Mesenchymal stem cell (in vitro differentiated cells and primary cell): ENCODE measurements at places on chromosomes 3 and 15.
A peak's percentile ranks its signal among the peaks of the same experiment; 100 is the strongest.

DNA sequence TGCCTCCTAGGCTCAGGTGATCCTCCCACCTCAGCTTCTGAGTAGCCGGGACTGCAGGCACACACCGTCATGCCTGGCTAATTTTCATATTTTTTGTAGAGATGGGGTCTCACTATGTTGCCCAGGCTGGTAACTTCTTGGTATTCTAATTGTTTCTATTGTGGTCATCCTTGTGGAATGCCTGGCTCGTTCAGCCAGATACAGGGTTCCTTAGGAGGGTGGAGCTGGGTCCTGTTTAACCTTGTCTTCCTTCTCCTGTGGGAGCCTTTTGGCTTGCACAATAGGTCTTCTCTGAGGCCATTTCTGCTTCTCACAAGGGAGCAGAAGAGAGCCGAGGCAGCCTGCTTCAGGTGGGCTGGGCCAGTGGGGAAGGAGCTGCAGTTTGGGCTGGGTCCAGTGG, 15.7 kb downstream of the PLEKHO2 start:
- peak; percentile 70 for DNase-seq

- peak; percentile 37 for DNase-seq
Measured at GRCh38 chr3:112302881-112303763, 9.1 kb upstream of the SLC9C1 start.

DNA sequence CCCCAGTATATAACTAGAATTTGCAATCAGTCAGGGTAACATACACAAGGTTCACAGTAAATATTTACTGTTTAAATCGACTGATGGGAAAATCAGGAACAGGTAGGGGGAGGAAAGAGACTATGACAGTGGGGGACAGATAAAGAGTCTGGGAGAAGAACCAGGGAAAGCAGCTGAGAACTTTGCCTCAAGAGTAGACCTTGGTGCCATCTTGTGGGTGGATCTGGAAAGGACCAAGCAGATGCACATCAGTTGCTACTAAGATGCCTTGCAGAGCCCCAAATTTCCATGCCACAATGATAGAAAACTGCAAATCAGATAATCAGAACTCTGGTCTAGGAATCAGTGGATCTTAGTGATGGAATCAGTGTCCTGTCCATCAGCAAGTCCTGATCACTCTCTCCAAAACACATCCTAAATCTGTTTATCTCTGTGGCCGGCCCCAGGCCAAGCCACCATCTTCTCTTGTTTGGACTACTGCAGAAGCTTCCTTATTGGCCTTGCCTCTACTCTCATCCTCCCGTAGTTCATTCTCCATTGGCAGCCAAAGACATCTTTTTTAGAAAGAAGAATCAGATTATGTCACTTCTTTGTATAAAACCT, 62.7 kb downstream of the PDE8A start:
- DNase-seq = peak; percentile 80

- peak; percentile 99 for DNase-seq
Measured at GRCh38 chr15:70856884-70857561, 3.1 kb upstream of the LARP6 start.

DNA sequence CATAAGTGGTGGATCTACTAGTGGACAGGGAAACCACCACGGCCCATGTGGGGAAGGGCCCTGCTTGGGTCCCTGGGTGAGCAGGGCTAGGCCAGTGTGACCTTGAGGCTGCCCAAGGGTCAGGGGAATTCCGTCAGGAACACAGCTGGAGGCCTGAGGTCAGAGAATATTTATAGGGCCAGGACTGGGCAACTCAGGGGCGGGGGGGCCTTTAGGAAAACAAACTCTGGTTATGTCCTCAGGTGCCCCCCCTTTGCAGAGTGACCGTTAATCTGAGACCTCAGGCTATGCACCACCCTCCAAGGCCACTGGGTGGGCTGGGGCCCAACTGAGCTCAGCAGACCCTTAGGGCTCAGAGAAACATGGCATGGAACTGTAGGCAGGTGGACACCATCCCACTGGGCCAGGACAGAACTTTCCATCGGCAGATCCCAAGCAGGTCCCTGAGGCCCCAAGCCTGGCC, 2.5 kb downstream of the TWF2 start:
- DNase-seq = no peak

GRCh38 chr3:182617500-182617899, 175.8 kb upstream of the ATP11B start:
- no peak for DNase-seq

DNA sequence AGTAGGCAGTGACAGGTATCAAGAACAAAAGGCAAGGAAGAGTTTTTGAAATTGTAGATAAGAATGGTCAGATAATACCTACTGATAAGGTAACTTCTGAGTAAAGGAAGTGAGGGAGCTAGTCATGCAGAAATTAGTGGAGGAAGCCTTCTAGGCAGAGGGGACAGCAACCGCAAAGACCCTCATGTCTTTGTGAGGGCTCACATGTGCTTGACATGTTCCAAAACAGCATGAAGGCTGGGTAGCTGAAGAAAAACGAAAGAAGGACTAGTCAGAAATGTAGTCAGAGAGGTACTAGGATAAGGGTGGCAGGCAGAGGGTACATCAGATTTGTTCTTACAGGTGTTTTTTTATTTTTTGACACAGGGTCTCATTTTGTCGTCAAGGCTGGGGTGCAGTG, 5.3 kb downstream of the SIN3A start:
- DNase-seq = no peak

DNA sequence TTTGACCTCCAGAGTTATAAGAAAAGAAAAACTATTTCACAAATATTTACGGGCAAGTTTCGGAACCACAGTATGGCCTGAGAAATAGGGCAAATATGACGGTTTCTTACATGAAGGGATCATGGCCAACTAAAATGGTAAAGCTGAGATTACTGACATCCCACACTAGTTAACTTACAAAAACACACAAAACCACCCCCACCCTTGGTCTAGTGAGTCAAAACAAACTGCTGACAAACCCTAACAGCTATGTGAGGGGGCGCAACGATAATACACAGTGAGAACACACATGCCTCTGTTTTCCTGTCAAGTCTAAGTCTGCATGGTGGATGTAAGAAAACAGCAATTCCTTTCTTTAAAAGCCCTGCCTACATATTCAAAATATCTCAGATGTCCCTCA, 32.3 kb downstream of the CBLB start:
- DNase-seq = no peak

GRCh38 chr3:124467980-124468902, 262.0 kb upstream of the UMPS start:
- DNase-seq = peak; percentile 56

GRCh38 chr15:42157981-42158765, 1.7 kb upstream of the PLA2G4F start:
- peak; percentile 74 for DNase-seq

DNA sequence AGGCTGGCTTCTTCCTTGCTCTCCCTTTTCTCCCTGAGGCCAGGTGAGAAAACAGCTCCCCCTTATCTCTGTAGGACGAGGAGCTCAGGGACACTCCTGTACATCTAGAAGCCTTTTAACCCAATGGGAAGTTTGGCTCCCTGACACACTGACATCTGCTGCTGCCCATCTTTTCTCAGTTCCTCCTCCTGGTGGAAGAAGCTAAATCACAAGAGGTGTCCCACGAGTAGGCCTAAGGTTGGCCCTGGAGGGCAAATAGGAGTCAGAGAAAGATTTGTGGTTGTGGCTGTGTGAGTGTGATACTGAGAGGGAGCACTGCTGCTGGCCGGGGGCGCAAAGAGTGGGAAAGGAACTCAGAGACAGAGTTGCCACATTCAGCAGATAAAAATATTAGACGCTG, 49.5 kb downstream of the ARHGAP31 start:
- DNase-seq = no peak

DNA sequence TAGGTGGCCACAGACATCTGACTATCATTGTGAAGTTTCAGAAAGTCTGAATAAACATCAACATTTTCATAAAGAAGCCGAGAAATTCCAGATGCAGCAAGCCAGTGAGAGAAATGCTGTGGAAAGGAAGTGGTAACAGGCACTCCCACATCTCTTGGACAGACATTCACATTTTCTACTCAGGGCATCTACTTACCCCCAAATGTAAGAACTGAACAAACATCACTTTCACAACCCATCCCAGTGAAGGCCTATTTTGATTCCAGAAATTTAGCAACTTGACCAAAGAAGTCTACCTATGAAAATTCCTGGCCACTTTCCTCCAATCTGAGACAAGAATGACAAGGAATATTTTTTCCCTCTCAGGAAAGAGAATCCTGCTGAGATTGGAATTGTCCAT, 224.8 kb upstream of the DCBLD2 start:
- no peak for DNase-seq

- DNase-seq = no peak
Measured at GRCh38 chr15:90623854-90624253, 93.3 kb upstream of the BLM start.

GRCh38 chr15:85950101-85950500, 129.6 kb upstream of the AGBL1 start:
- DNase-seq = no peak

GRCh38 chr15:45863881-45864580, 229.2 kb downstream of the SQOR start:
- DNase-seq = no peak

GRCh38 chr15:62648954-62649353, 393.6 kb upstream of the TPM1 start:
- peak; percentile 21 for DNase-seq

DNA sequence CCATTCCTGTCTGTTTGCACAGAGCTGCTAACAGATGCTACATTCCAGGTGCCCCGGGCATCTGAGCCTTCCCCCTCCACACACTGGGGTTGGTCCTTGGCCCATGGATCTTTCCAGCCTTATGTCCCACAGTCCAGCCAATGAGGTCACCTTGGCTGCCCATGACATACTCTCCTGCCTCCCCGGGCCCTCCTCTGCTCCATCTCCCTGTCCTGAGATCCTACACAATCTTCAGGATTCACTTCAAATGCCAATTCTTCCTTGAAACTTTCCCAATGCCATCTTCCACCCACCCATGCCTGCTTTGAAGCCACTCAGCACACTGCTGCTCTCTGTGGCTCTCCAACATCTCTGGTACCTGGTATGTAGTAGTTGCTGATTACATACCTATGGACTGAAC, 4.3 kb downstream of the CHRNA3 start:
- DNase-seq = no peak

GRCh38 chr3:13514639-13515435, 34.1 kb upstream of the FBLN2 start:
- DNase-seq = no peak

- no peak for DNase-seq
Measured at GRCh38 chr3:52259035-52259434, 13.5 kb downstream of the PPM1M start.

- DNase-seq = no peak
Measured at GRCh38 chr3:9169326-9169725, 80.1 kb downstream of the SRGAP3 start.

GRCh38 chr3:115436767-115437301, 186.5 kb upstream of the GAP43 start:
- DNase-seq = peak; percentile 94

GRCh38 chr3:16504242-16504641, 9.3 kb downstream of the RFTN1 start:
- DNase-seq = peak; percentile 62

GRCh38 chr3:189756582-189757078, 125.4 kb downstream of the TP63 start:
- no peak for DNase-seq

GRCh38 chr3:156816091-156816793, 9.9 kb upstream of the LEKR1 start:
- DNase-seq = peak; percentile 94
